ENCODE measurements at places on chromosomes 12 and 14.

DNA sequence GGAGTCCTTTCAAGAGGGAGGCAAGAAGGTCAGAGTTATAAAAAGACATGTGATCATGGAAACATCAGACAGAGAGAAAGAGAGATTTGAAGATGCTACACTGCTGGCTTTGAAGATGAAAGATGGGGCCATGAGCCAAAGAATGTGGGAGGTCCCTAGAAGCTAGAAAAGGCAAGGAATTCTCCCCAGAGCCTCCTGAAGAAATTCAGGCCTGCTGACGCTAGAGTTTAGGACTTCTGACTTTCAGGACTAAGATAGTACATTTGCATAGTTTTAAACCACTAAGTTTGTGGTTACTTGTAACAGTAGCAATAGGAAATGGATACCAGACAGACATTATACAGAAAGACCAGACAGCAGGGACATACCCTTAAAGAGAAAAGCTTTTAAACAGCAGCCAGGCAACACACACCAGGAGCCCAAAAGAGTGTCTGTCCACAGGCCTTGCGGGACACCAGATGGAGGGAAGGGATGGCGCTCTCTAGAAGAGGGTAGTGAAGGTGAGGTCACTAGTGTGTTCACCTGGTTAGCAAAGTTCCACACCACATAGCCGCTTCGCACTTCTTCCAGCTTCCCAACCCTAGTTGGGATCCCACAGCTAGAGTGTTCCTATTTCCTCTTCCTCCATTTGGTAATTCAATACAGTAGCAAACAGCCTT lies 29.7 kb upstream of the CEBPE start:
- DNase-seq = no peak

DNA sequence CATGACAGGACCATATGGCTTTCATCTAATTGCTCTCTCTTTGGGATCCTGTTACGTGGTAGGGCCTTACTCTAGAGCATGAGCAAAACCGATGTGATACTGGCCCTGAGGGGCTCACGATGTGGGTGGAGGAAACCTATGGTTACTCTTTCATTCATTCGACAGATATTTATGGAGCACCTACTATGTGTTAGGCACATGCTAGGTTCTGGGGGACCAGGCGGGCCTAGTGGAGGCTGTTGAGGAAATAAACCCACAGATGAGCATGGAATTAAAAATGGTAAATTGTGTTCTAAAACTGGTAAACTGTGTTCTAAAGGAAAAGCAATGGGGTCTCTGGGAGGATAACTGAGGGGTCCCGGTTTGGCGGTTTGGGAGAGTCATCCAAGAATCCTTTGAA lies 14.8 kb downstream of the SH2B3 start:
- no peak for DNase-seq

GRCh38 chr12:7966563-7966962 lies 30.6 kb upstream of the SLC2A3 start:
- DNase-seq = no peak

- DNase-seq = no peak
Measured at GRCh38 chr12:121430833-121431415, 31.0 kb downstream of the RNF34 start.

- DNase-seq = no peak
Measured at GRCh38 chr14:23097786-23098185, 2.5 kb downstream of the C14orf119 start.

GRCh38 chr12:13206560-13206897 lies 10.0 kb downstream of the EMP1 start:
- DNase-seq = no peak

- no peak for DNase-seq
Measured at GRCh38 chr12:57229046-57229633, 371 bp upstream of the SHMT2 start.

GRCh38 chr14:87944987-87945604 lies 47.9 kb downstream of the GALC start:
- DNase-seq = no peak

GRCh38 chr12:64186789-64187188 lies 35.3 kb downstream of the KICS2 start:
- no peak for DNase-seq

- DNase-seq = no peak
Measured at GRCh38 chr14:30214014-30214413, 286.4 kb upstream of the PRKD1 start.

- no peak for DNase-seq
Measured at GRCh38 chr12:127964717-127965116, 302.3 kb upstream of the TMEM132C start.

DNA sequence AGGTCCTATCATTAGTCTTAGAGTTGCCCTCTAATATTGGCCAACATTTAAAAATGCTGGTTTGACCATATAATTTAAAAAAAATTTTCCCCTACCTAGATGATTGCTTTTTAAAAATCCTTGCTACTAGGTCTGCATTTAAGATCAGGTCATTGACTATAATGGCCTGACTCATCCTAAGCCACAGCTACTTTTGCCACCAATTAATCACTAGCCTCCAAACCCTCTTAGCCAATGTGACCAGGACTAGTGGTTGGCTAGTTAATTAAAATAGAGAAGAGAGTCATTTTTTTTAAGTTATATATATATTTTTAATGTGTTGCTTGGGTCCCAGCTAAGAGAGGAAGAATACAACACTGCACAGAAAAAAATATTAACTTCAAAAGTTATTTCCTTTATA lies 57.5 kb downstream of the SOS2 start:
- DNase-seq = no peak

DNA sequence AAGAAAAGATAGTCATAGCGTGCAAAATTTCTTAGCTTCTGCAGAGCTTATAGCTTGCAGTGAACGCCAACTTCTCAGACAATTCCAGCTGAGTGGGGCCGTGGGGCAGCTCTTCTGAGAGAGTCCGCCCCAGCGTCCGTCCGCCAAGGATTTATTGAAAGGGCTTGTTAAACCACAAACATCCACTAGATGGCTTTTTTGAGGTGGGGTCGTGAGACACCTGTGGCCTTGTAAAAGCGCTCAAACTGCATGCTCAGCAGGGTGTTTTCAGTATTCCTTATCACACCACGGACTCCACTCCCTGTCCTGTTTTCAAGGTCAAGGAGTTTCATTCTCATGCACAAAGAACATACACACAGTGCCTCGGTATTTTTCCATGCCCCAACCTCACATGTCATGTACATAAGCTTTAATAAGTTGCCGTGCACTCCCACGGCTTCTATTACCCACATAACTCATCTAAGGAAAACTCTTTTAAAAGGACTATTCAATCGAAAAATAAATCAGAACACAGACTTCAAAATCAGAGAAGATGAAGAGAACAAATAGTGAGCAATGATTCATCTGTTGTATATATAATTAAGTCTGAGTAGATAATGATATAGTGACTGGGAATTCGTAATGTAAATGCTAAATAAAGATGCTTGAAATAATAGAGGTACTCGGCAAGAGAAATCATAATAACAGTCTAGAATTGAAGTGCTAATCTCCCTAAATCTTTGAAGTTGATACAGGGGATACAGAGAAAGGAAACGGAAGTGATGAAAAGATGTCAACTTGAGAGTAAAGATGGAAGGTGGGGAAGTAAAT lies 46.7 kb downstream of the WBP11 start:
- DNase-seq = no peak

DNA sequence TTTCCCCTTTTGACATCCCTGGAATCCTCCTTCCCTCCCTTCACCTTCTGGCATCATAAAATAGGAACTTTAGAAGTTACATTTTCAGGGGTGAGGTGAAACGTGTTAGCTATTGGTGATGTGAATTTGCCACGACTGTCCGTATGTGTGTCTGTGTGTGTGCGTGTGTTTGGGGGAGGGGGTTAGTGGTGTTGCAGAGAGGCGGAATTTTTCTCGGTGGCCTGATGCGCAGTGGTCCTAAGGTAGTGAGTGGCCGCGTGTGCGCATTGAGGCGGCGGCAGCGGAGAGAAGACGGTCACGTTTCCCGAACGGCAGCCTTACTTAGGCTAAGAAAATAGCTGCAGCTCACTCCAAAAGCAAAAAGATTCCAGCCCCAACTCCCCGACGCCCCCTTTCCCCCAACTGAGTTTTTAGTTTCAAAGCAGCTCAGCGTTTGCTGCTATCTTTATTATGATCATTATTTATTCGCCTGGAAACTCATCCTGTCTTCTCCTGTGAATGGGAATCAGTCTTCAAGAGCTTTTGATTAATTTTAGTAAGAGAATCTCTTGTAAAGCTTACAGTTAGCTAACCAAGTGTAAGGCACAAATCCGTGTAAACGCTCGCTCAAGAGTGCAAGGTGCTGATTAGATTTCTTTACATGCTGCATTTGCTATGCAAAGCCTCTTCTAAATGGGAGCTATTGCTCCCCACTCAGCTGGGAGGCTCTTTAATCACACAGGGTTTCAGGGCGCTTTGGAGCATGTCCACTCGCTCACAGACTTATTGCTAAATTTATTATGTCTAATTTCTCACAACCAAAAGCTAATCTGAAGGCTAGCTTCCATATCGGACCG lies 4.7 kb downstream of the FLRT2 start:
- DNase-seq = no peak

- no peak for DNase-seq
Measured at GRCh38 chr14:33709283-33709682, 241.6 kb downstream of the EGLN3 start.

DNA sequence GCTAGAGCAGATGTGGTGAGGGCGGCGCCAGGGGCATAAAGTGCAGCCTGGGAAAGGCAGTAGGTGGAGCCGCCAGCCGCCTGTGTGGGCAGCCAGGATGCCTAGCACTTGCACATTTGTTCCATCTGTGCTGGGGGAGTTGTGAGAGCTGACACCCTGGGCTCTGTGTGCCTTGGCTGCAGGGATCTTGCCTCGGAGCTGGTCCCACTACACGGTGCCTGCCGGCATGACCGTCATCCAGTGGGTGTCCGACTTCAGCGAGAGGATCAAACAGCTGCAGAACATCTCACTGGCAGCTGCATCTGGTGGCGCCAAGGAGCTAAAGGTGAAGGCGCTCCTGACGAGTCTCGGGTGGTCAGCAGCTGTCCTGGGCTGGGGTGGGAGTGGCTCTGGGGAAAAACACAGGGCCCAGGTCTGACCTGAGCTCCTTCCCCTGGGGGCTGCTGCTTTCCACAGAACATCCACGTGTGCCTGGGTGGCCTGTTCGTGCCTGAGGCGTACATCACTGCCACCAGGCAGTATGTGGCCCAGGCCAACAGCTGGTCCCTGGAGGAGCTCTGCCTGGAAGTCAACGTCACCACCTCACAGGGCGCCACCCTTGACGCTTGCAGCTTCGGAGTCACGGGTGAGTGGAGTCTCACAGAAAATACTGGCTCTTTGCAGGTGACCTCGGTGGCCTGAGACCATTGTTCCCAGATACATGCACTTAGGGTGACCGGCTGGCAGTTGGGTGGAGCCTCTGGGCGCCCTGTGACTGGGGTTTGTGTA lies 37.4 kb downstream of the HSP90AA1 start:
- DNase-seq = no peak

DNA sequence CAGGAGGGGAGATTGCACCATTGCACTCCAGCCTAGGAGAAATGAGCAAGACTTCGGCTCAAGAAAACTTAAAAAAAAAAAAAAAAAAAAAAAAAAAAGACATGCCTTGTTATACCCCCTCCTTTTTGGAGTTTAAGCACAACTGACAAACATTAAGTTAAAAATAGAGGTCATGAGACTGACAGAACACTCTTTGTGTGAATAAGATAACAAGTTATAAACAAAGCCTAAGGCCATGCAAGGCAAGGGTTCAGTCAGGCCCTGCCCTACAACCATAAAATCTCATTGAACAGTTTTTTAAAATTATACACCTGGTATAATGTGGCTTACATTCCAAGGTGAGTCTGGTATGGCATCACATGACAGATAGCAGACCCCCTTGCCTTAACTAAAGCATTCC lies 39.3 kb downstream of the TSPAN19 start:
- DNase-seq = no peak

- no peak for DNase-seq
Measured at GRCh38 chr14:58143106-58143505, 8.9 kb downstream of the ARMH4 start.

DNA sequence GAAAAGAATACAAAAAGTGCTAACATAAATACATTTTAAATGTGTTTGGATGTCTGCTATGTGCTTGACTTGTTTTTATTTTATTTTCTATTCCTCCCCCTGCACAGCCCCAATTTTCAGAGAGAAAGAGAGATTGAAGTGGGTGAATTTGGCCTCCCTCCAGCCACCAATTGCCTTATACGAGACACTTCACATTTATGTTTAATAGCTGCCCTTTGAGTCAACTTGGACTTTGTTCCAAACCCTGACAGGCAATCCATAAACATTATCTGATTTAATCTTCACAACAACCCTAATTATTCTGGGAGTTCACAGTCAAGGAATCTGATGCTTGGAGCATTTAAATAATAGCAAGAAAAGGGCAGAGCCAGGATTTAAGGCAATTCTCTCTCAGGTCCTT lies 161.7 kb downstream of the SLC15A4 start:
- peak; percentile 81 for DNase-seq

- DNase-seq = no peak
Measured at GRCh38 chr12:47561746-47562145, 144.1 kb downstream of the RPAP3 start.

DNA sequence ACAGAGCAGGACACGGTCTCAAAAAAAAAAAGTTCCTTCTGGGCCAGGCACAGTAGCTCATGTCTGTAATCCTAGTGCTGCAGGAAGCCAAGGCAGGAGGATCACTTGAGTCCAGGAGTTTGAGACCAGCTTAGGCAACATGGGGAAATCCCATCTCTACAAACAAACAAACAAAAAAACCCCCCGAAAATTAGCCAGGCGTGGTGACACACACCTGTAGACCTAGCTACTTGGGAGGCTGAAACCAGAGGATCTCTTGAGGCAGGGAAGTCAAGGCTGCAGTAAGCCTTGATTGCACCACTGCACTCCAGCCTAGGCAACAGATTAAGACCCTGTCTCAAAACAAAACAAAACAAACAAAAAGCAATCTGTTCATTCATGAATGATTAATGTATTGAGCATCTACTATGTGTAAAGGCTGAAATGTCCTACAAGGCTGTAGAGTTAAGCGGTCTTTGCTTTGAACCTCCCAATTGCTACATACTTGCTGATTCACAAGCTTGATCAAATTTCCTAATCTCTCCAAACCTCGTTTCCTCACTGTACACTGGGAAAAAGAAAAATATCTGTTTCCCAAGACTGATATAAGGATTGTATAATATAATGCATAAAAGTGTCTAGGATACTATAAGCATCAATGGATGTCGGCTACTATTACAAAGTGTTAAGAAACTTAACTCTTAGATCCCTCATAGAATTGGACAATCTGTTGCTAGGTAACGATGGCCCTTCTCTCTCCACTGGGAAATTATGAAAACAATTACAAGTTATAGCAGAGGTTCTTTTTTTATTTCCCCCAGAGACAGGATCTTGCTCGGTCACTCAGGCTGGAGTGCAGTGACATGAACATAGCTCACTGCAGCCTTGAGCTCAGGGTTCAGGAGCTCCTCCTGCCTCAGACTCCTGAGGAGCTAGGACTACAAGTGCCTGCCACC lies 7.9 kb upstream of the RILPL2 start:
- no peak for DNase-seq

DNA sequence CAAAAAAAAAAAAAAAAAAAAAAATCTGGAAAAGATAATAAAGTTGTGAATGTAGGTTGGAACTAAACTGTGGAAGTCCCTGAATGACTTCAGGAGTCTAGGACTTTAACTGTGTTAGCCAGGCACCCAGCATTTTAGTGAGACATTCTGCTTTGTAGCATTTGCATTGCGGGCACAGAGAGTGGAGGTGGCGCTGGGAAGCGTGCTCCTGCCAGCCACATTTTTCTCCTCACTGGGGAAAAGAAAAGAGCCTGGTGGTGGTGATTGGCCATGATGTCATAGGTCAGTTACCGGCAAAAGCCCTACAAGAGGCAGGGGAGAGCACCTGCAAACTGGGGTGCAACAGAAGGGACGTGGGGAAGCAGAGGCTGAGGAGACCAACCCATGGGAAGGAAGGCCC lies 9.7 kb upstream of the GAPDH start:
- DNase-seq = no peak

- DNase-seq = no peak
Measured at GRCh38 chr12:101881228-101881627, 3.8 kb downstream of the DRAM1 start.
